ENCODE measurements at places on chromosomes 2 and 18.

- DNase-seq, result no peak
Measured at GRCh38 chr2:48189552-48190228, 283.4 kb upstream of the FBXO11 start.

- DNase-seq, result no peak
Measured at GRCh38 chr2:226354434-226354833, 445.2 kb downstream of the IRS1 start.

GRCh38 chr2:55180374-55180773, 51.7 kb downstream of the CLHC1 start:
- DNase-seq, result no peak

- no peak for DNase-seq
Measured at GRCh38 chr2:80086831-80087230, 217.7 kb downstream of the LRRTM1 start.

- no peak for DNase-seq
Measured at GRCh38 chr18:50340078-50340477, 34.8 kb upstream of the SKA1 start.

- no peak for DNase-seq
Measured at GRCh38 chr2:145324748-145325147, 804.8 kb upstream of the ZEB2 start.

GRCh38 chr2:9846554-9846953, 3.3 kb downstream of the TAF1B start:
- DNase-seq, result no peak

- DNase-seq, result no peak
Measured at GRCh38 chr2:100051253-100051652, 91.1 kb downstream of the AFF3 start.

Measured in activated T-helper 1 cell treated with Interleukin-2 at 50 U/mL for 16 hours (primary cell).